ENCODE measurements at places on chromosomes 3 and 15. TPM values are rescaled to one million over a fixed set of nuclear protein-coding genes. Genes with fewer than 3 reads are reported as not detected.

Gene THAP10
- total RNA-seq: 1.1 TPM

Gene ECE2
- total RNA-seq: not detected

Gene C3orf20
- under 0.01 TPM for total RNA-seq

Gene MGA
- total RNA-seq: 22.5 TPM

Gene CHRD
- 0.28 TPM for total RNA-seq

Gene PPP1R14D
- total RNA-seq: not detected

Gene CYP1A2
- total RNA-seq: not detected

Gene TP63
- total RNA-seq: not detected

Gene GOLGA6L7
- total RNA-seq: not detected

Gene PSTPIP1
- 0.09 TPM for total RNA-seq

Gene ABI3BP
- total RNA-seq: 9.2 TPM

Gene AP3B2
- not detected for total RNA-seq

Gene MOBP
- total RNA-seq: 0.09 TPM

Gene LNP1
- total RNA-seq: 0.94 TPM

Gene TEX9
- 1.6 TPM for total RNA-seq

Gene ZKSCAN7
- total RNA-seq: 0.63 TPM

Gene MUSTN1
- total RNA-seq: not detected

Gene CLDN16
- under 0.01 TPM for total RNA-seq

Gene NME9
- not detected for total RNA-seq

Gene CCDC13
- 0.38 TPM for total RNA-seq

Gene ASB14
- total RNA-seq: not detected

Gene GRAMD1C
- 22.1 TPM for total RNA-seq

Gene DUOXA2
- not detected for total RNA-seq

Gene RNF7
- 41.5 TPM for total RNA-seq

Gene ADGRG7
- total RNA-seq: not detected

Gene ADAMTSL3
- total RNA-seq: 4.9 TPM

Gene GADL1
- 0.45 TPM for total RNA-seq

Gene PROK2
- total RNA-seq: not detected

Gene NPHP3
- total RNA-seq: 15.1 TPM

Gene PAQR9
- not detected for total RNA-seq

Gene TXNRD3
- 6.0 TPM for total RNA-seq

Gene WNT5A
- 0.09 TPM for total RNA-seq

Gene MAP6D1
- 0.75 TPM for total RNA-seq

Gene CASR
- not detected for total RNA-seq

Gene GATM
- 0.28 TPM for total RNA-seq

Gene IMPG2
- total RNA-seq: 0.54 TPM

Gene ARID3B
- 1.4 TPM for total RNA-seq

Gene CHP1
- 64.0 TPM for total RNA-seq

Gene CCDC12
- total RNA-seq: 44.1 TPM

Gene DNAJA4
- total RNA-seq: 5.3 TPM

Gene GXYLT2
- 0.54 TPM for total RNA-seq

Gene ZNF80
- total RNA-seq: not detected

Gene RUBCN
- 8.7 TPM for total RNA-seq

Gene GOLGA6L10
- total RNA-seq: 0.94 TPM

Gene ATP8B4
- under 0.01 TPM for total RNA-seq

Gene VEPH1
- 107 TPM for total RNA-seq

Measured in endothelial cell of coronary artery (primary cell).